ENCODE measurements at places on chromosomes 6 and 20.
A peak's percentile ranks its signal among the peaks of the same experiment; 100 is the strongest.

GRCh38 chr6:168666170-168666569 is 225.2 kb downstream of the SMOC2 start:
- DNase-seq, result no peak

DNA sequence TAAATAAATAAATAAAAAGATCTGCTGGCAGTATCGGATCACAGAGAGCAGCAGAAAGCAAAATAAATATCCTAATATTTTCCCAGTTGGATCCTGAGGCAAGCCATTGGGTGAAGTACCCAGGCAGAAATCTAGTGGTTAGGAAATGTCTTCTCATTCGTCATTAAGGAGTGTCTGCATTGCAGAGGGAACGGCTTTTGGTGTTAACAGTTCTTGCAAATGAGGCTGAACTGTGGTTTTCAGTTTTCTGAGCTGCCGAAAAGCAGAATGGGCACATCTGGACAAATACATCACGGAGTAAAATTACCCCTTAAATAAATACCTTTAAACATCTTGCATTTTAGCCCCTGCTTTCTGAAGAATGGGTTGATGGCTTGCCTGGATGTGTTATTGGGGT is 82.3 kb upstream of the MPC1 start:
- no peak for DNase-seq

DNA sequence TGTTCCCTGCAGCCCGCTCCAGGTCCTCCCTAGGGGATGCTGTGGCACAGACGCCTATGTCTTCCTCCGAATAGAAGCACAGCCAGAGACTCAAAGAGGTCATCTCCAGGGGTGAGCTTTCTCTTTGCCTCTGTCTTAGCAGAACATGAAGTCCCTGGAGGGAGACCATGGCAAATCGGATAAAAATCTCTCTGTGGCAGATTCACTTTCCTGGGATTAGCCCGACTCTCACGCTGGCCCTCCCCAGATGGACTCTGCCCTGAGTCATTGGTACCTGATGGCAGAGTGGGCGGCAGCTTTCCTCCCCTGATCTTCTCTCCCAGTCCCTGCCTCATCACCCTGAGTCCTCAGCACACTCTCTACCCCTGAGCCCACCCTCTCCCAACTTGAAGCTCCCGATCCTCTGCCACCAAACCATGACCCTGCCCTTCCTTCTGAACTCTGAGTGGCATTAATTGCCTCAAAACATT is 58.0 kb upstream of the CCDC167 start:
- no peak for DNase-seq

GRCh38 chr6:133787859-133788505 is 100.9 kb upstream of the TCF21 start:
- no peak for DNase-seq

GRCh38 chr6:20688710-20689500 is 154.6 kb downstream of the CDKAL1 start:
- DNase-seq, result peak; percentile 84

- no peak for DNase-seq
These were observed 628.0 kb upstream of the ID4 start for GRCh38 chr6:19209202-19209601.

DNA sequence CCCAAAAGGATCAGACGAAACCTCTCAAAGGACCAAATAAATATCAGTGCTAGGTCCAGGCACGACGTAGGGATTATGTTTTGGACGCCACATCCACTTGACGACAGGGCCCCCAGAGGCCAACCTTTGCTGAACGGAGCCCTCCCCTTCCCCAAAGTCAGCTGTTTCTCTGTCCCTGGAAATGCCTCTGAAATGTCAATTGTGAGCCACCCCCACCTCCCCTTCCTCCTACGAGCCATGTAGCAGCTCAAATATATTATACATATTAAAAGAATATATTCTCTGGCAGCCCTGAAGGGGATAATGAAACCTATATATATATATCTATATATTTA is 39.6 kb upstream of the BLCAP start:
- DNase-seq, result no peak

DNA sequence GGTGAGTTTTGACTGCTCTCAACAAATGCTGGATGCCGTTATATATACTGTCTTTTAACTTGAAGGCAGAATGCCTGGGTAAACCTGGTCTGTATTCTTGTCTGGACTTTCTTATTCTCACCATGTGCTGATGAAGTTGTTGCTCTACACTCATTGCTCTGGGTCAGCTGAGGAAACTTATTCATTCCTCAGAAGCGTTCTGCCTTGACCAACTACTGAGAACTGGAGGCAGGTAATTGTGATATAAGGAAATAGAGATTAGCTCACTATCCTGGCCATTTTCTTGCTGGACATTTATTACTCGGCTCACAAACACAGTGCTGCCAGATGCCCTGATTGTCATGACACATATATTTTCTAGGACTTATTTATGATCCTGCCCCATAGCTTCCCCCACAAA is 103.6 kb downstream of the DNAH8 start:
- DNase-seq, result no peak

DNA sequence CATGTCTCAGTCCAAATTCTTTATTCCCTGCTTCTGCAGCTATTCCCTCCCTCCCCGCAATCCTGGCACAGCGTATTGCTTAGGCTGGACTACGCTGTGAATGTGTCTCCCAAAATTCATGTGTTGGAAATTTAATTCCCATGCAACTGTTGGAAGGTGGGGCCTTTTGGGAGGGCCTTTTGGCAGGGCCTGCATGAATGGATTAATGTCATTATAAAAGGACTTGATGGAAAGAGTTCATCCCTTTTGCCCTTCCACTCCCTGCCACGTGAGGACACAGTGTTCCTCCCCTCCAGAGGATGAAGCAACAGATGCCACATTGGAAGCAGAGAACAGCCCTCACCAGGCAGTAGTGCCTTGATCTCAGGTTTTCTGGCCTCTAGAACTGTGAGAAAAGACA is 20.4 kb upstream of the NOTCH4 start:
- DNase-seq, result no peak

DNA sequence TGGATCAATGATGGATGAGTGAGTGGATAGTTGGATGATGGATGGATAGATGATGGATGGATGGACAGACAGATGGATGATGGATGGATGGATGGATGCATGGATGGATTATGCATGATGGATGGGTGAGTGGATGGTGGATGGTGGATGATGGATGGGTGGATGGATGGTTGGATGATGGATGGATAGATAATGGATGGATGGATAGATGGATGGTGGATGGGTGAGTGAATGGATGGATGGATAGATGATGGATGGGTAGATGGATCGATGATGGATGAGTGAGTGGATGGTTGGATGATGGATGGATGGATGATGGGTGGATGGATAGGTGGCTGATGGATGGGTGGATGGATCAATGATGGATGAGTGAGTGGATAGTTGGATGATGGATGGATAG is 176.0 kb downstream of the TAF4 start:
- DNase-seq, result no peak

DNA sequence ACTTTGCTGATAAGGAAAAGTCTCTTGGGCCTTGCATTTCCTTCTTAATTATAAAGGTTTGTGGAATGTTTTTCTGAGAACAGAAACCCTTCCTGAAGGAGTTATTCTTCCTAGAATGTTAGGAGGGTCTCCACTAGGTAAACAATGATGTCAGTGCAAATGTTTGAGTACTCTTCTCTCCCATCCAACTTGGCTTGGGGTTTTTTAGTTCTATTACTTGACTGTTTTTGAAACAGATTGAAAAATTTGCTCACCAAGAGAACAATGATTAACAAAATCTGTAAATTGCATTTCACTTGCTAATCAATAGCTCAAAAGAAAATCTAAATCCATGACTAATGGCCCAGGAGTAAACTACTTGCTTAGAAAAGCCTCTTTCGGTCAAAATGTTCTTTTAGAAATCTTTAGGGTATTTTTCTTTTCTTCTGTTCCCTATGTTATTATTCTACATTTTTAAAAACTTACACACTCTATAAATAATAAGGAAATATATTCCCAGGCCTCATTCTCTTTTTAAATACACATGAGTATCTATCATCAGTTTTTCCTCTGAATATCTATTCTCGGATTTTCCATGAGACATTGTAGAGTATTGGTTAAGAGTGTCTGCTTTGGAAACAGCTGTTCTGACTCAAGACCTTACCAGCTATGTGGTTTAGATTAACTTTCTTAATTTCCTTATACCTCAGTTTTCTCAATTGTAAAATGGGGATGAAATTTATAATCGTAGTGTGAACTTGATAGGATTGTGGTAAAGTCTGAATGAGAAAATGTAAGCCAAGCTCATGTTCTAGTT is 234.2 kb upstream of the CITED2 start:
- DNase-seq, result no peak

DNA sequence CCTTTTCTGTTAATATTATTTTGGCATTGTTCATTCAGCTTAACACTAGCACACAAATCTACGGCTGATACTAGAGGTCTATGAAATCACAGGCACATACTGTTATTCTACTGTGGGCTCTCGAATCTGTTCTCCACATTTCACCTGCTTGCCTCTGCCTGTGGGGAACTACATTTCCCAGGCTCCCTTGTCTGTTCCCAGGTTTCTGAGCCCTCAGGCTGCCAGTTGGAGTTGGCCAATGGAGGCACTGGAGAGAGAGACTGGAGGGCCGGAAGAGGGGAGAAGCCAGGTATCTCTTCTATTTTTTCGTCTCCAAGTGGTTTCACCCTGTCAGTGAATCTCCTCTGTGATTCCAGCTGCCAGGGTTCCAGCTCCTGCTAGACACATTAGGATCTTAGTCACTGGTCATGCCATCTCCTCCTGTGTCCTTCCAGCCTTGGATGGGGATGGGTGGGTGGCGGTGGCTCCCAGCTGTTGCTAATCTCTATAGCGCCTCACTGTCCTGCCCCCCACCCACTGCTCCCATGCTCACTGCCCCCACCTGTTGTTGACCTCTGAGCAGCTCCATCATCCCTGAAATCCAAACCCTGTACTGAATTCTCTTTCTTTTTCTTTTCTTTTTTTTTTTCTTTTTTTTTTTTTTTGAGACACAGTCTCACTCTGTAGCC is 188.2 kb downstream of the LRFN2 start:
- DNase-seq, result no peak

DNA sequence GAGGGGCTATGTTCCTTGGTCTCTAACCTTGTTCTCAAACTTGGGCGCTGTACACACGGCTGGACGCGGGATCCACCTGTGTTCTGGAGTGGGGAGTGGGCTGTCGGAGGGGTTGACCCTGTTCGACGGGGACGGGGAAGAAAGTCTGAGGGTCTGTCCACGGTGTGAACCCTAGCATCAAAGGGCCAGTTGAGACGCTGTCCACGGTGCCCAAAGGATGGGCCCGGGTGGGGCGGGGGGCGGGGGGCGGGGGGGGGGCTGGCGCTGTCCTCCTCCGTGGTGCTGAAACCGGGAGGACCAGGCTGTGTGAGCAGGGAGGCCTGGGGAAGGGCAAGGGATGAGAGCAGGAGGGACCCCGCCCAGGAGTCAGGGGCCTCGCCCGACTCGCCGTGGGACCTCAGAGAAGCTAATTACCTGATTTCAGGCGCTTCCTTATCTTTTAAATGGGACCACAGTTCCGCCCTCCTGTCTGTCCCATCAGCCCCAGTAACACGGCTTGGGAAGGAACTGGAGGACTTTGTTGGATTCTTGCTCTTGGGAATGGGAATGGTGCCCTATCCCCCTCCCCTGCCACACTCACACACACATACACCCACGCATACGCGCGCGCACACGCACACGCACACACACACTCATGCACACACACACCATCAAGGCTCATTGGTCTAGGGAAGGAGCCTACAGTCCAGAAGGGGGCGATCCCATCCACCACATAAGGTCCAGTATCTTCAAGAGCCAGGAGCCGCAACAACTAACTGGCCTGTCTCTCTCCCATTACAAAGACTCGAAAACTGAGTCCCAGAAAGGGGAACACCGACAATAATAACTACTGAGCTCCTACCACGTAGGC is 1.0 kb upstream of the VSTM2L start:
- no peak for DNase-seq

DNA sequence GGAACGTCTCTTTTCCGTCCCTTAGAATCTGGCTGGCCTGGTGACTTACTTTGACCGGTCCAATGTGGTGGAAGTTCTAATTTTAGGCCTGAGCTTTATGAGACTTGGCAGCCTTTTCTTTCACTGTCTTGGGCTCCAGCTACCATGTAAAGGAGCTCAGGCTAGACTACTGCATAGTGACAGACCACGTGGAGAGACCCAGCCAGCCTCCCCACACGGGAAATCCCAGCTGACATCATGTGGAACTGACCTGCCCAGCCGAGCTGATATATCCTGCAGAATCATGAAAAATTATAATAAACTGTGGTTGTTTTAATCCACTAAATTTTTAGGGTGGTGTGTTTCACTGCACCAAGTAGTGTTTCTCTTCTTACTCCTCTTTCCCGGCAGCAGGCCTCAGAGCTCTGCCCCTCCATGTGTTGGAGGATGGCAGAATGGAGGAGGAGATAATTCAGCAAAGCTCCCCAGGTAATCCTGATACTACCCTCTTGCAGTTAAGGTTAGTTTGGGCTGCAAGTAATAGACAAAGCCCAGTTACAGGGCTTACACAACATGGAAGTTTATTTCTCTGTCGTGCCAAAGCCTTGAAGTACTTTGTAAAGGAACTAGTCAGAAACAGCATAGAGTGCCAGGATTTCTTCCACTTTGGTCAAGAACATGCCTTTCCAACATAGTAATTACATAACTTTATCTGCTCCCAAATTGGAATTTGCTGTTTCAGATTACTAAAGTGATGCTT is 87.5 kb downstream of the SH3BGRL2 start:
- DNase-seq, result no peak

DNA sequence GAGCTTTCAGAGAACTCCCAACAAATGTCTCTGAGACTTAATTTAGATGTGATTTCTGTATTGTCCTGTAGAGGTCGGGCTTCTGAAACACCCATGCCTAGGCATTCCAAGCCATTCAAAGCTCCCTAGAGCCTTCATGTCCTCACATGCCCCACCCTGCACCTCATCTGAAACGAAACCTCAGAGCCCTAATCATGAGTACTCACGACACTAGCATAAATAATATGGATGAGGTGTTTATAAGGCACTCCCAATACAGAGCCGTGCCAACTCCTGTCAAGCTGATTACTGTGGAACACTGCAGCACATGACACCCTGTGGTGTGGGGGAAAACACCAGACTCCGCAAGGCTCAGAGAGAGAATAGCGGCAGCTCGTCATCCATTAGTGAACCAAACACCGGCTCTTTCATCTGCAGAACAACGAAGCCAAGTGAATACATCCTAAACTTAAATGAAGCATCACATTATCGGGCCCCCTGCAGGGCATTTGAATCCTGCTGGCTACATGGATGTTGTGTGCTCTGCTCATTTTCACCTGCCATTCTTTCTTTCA is 83.8 kb downstream of the FNDC1 start:
- peak; percentile 22 for DNase-seq

GRCh38 chr6:21596145-21596948 is 2.8 kb downstream of the SOX4 start:
- peak; percentile 24 for DNase-seq

- no peak for DNase-seq
These were observed 715 bp downstream of the PSMF1 start for GRCh38 chr20:1119128-1119505.

GRCh38 chr6:111828809-111829208 is 44.4 kb downstream of the FYN start:
- no peak for DNase-seq

- no peak for DNase-seq
These were observed 751.4 kb upstream of the DEFB115 start for GRCh38 chr20:30506100-30506499.

Data from MM.1S (cell line).